Activated T-helper 2 cell treated with anti-CD3 and anti-CD28 coated beads, Interferon-gamma antibody, Interleukin-2, Interleukin-4, amounts not matched to agents 10 μg/mL and 5 μg/mL and 100 μg/mL, durations not matched to agents 14 hours and 24 hours and 36 hours (primary cell): ENCODE measurements at places on chromosomes 13 and 19. TPM values are rescaled to one million over a fixed set of nuclear protein-coding genes. Genes with fewer than 3 reads are reported as not detected.

- H3K27me3 ChIP-seq: no peaks in the 10 kb centered on the region
- H3K4me3 ChIP-seq: peak overlapping the region; percentile 100
- no peak for DNase-seq
- H3K36me3 ChIP-seq: peaks cover 28% of the 10 kb centered on the region
These were observed 576 bp downstream of the APBA3 start for GRCh38 chr19:3760871-3761361.

DNA sequence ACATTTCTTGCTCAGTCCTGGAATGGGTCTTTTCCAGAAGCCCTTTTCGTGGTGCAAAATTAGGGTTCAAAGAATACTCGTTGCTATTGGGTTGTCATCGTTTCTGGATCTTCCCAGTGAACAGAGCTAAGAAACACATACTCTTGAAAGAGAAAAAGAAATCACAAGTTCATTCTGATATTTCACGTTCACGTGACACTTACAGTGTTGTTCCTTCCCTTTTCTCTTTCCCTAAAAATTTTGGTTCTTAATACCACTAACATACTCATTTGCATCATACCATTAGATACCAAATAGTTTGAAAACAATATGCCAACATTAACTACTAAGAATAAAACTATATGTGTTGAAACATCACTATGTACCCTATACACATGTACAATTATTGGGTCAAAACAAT, 13.4 kb upstream of the GTF2F1 start:
- DNase-seq: no peak
- H3K27me3 ChIP-seq: peaks cover 2% of the 10 kb centered on the region
- H3K27ac ChIP-seq: no peak overlapping the region

DNA sequence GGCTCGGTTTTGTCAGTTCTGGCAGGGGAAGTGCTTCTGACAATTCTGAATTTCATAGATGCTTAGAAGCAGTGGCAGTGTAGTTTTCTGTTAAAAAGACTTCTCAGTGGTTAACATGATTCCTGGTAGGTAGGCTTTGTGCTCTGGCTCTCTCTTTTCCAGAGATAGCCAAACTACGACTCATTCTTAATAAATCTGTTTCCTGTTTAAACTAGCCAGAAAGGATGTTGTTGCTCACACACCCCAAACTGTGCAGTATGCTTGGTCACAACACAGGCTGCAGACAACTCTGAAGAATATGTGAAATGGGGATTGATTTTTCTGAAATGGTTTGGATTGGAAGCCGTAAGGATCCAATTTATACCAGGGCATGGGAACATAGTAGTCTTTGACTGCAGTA, 711.5 kb downstream of the PCDH17 start:
- no peak overlapping the region for H3K4me3 ChIP-seq
- no peak for DNase-seq
- no peak overlapping the region for H3K27ac ChIP-seq
- H3K4me1 ChIP-seq: no peaks in the 10 kb centered on the region
- H3K27me3 ChIP-seq: no peaks in the 10 kb centered on the region

DNA sequence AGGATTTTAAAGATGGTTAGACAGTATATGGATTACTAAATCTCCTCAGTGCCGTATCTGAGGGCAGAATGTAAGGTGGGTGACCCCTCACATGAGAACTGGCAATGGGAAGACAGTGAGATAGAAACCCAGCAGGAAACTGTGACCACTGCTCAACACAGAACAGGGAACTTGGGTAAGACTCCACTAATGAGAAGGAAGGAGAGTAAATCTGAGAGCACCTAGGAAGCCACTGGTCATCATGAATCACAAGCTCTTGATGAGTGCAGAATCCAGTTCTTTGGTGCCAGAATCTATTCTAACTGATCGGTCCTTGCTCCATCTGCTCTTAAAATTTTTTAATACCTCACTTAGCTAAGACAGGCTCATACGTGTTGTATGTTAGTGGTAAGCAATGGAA, 261.8 kb downstream of the KLF12 start:
- no peak for DNase-seq
- H3K27ac ChIP-seq: no peak overlapping the region
- no peaks in the 10 kb centered on the region for H3K27me3 ChIP-seq
- H3K36me3 ChIP-seq: no peaks in the 10 kb centered on the region

GRCh38 chr19:4120559-4121272, 3.2 kb downstream of the MAP2K2 start:
- peaks cover 21% of the 10 kb centered on the region for H3K4me1 ChIP-seq
- no peak for DNase-seq
- H3K27ac ChIP-seq: peak overlapping the region; percentile 67
- no peaks in the 10 kb centered on the region for H3K27me3 ChIP-seq

DNA sequence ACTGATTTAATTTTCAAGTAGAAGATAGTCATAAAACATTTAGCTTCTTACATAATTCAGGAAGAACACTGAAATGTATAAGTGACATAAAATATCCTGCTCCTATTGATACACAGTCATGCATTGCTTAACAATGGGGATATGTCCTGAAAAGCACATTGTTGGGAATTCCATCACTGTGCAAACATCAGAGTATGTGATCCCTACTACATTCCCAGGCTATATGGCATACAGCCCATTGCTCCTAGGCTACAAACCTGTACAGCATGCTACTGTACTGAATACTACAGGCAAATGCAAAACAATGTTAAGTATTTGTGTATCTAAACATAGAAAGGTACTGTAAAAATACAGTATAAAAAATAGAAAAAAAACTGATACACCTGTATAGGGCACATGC, 723.9 kb upstream of the ARGLU1 start:
- no peak for DNase-seq
- H3K27ac ChIP-seq: no peak overlapping the region
- H3K4me3 ChIP-seq: no peak overlapping the region
- no peaks in the 10 kb centered on the region for H3K4me1 ChIP-seq
- no peaks in the 10 kb centered on the region for H3K36me3 ChIP-seq

DNA sequence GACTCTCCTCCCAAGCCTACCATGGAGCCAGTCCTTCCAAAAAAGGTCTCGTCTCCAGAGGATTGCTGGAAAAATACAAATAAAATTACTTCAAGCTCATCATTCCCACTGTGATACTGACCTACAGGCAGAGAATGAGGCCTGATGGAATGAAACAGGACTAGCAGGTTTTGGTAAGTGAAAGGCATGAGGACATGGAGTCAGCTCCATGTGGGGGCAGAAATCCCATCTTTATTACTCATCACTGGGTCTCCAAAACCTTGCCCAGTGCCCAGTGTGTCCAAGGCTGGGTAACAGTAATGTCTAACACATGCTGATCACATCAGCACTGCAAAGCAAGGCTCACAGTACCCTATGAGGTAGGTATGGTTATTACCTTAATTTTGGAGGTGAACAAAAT, 235.4 kb downstream of the DNAJC15 start:
- H3K4me3 ChIP-seq: no peak overlapping the region
- H3K4me1 ChIP-seq: no peaks in the 10 kb centered on the region
- no peak overlapping the region for H3K27ac ChIP-seq

GRCh38 chr13:74761801-74762757, 627.9 kb upstream of the KLF12 start:
- H3K4me3 ChIP-seq: no peak overlapping the region
- DNase-seq: no peak
- H3K27ac ChIP-seq: no peak overlapping the region
- no peaks in the 10 kb centered on the region for H3K4me1 ChIP-seq
- no peaks in the 10 kb centered on the region for H3K27me3 ChIP-seq
- H3K36me3 ChIP-seq: no peaks in the 10 kb centered on the region

- peaks cover 16% of the 10 kb centered on the region for H3K4me1 ChIP-seq
- H3K4me3 ChIP-seq: peak within 1 kb of the TSS; percentile 62
- H3K27ac ChIP-seq: no peak within 1 kb of the TSS
- no peak for DNase-seq
- H3K27me3 ChIP-seq: peaks cover 61% of the 10 kb centered on the region
- H3K36me3 ChIP-seq: no peaks in the 10 kb centered on the region
These were observed at the start of gene GJB2 for GRCh38 chr13:20192836-20193161. TSS of gene GJB2 (minus strand) at chr13:20192938. CDS start at chr13:20189581, 3,357 bp downstream.

- H3K36me3 ChIP-seq: no peaks in the 10 kb centered on the region
- no peak overlapping the region for H3K27ac ChIP-seq
- H3K27me3 ChIP-seq: no peaks in the 10 kb centered on the region
- no peak for DNase-seq
These were observed 10.2 kb downstream of the PPP1R37 start for GRCh38 chr19:45103156-45103507.

DNA sequence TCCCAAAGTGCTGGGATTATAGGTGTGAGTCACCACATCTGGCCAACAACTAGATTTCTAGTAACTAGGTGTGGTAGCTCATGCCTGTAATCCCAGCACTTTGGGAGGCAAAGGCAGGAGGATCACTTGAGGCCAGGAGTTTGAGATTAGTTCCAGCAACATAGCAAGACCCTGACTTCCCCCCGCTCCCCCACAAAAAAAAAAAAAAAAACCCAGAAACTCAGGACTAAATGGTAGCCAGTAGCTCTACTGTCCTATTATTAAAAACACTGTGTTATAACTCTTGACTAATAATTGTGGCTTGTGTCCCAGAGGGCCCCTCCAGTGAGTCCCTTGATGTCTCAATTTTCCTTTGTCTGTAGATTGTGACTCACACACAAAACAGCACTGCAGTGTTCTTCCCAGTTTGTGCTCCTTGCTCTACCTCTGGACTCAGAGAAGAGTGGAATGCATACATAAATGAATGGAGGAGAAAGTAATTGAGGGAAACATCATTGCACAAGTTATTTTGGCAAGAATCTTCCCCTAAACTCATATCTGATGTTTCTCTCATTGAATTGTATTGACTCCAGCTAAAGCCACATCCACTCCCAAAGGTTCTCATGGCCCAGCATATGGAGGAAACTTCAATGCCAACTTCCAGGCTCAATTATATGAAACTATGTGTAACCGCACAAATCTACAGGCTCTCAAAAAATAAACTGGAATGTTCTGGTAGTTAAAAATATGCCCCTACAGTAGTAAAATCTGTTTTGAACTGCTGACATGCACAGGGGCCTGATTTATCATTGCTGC, 8.8 kb downstream of the TPT1 start:
- no peak overlapping the region for H3K27ac ChIP-seq
- no peak overlapping the region for H3K4me3 ChIP-seq
- DNase-seq: no peak
- peaks cover 52% of the 10 kb centered on the region for H3K36me3 ChIP-seq

- H3K27me3 ChIP-seq: peaks cover 33% of the 10 kb centered on the region
- DNase-seq: no peak
- H3K4me1 ChIP-seq: peaks cover 15% of the 10 kb centered on the region
- no peak overlapping the region for H3K4me3 ChIP-seq
- H3K27ac ChIP-seq: no peak overlapping the region
These were observed 2.1 kb downstream of the NECTIN2 start for GRCh38 chr19:44848036-44848811.

SUCLA2 gene
- total RNA-seq: 42.0 and 43.7 TPM in 2 replicates

RANBP3 gene
- 98.2 and 105 TPM in 2 replicates for total RNA-seq

BBC3 gene
- 14.6 and 16.3 TPM in 2 replicates for total RNA-seq

SIGLEC12 gene
- 4.5 and 4.6 TPM in 2 replicates for total RNA-seq

ADM5 gene
- 7.2 and 7.3 TPM in 2 replicates for total RNA-seq

OR10H4 gene
- total RNA-seq: not detected in 2 replicates
